ENCODE measurements at places on chromosomes 4 and X.

DNA sequence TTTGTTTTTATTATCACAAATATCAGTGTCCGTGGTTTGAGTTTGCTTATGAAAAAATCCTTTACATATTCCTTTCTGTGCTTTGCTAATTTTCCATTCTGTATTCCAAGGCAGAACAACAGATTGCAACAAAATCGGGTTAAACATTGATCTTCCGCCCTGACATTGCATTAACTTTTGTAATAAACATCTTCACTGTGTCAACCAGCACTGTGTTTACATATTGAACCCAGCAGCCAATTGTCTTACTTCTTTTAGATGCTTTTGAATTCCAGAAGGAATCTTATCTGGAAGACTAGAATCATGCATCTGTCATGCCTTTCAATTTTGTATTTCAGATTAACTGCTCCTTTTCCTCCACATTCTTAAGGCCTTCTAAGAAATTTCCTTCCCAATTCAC is 147.8 kb upstream of the CXXC4 start:
- no peak for DNase-seq

- no peak for DNase-seq
These were observed 8.5 kb upstream of the NEIL3 start for GRCh38 chr4:177301126-177301639.

DNA sequence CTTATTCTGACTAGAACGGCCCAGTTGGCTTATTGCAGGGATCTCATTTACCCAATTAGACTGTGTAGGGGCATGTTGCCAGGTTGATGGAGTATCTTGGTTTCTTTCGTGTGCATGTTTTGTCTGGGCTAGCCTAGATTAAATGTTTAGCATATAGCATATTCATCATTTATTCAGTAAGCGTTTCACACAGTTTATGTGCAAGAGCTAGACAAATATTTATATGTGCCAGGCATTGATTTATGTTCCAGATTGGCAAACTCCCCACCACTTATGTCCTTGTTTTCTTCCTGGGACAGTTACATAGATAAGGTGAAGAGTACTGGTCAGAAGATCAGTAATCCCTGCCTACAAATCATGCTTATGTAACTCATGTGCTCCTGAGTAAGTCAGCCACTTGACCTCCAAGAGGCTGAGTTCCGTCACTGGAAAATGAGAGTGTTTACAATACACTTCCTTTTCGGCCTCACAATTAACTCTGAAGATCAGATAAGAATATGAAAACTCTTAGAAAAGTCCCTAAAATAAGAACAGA is 57.2 kb downstream of the RUFY3 start:
- DNase-seq: peak; percentile 90

- DNase-seq: peak; percentile 91
These were observed 111.6 kb downstream of the BTC start for GRCh38 chr4:74682567-74683359.

DNA sequence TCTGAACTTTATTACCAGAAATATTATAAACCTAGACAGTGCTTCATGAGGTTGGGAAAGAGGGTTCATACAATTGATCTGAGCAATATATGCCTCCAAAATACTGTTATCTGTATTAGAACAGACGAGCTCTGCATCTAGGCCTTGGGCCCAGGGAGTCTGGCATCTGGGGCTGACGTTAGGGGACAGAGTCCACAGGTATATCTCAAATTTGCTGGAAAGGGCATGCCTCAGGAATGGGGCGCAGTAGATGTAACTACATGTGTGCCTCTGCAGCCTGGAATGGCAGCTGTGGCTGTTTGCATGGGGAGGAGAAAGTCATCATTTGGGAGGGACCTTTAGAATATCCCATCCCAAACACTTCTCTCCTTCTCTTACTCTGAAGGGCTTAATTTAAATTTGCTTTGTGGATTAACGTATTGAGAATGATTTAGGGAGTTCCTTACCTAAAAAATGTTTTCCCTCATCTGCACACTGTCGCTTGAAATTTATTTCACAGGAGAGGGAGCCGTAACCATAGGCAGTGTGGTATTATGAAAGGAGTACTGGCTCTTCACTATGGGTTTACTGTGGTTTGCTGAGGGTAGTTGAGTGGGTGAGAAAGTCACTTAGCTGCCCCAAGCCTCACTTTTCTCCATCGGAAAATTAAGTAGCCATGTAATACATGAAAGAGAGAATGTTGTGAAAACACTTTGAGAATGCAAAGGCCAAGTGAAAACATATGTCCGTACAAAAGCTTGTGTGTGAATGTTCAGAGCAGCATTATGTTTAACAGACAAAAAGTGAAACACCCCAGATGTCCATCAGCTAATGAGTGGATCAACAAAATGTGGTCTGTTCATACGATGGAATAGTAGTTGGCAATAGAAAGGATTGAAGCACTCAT is 5.9 kb downstream of the ADD1 start:
- peak; percentile 69 for DNase-seq

DNA sequence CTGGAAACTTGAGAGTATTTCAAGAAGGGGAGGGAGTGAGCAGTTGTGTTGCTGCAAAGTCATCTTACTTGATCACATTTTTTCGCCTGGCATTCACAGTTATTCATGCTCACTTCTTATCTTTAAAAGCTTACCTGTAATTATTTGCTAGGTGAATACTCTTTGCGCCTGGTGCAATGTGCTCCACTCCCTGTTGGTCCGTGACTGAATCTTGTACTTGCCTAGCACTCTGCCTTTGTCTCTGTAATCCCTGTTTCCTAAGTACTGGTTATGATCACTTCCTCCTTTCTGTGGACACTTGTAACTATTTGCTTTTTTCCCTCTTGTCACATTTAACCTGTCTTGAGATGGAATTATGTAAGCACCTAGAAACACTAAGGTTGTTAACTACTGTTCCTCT is 5.8 kb downstream of the BMP2K start:
- no peak for DNase-seq

GRCh38 chrX:13937370-13938050 is 92.2 kb downstream of the GEMIN8 start:
- peak; percentile 5 for DNase-seq

DNA sequence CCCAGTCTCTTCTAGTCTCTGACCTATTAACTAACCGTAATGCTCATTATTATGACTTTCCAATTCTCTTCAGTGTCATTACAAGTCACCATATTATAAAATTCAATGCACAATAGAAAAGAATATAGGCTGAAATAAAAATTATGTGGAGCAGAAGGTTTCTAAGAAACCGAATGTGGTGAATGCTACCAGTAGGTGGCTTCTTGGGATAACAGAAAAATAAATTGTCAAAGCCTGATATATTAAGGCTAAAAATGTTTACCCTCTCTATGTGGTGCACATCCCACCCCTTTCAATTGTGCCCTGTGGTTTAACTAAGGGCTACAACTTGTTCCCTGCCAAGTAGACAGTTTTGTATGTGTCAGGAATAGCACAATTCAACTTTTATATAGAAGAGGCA is 624.6 kb upstream of the TECRL start:
- DNase-seq: peak; percentile 9

GRCh38 chr4:143407474-143407873 is 70.8 kb downstream of the GAB1 start:
- DNase-seq: peak; percentile 34

- DNase-seq: peak; percentile 13
These were observed 68.6 kb downstream of the NAT8L start for GRCh38 chr4:2127609-2128332.

DNA sequence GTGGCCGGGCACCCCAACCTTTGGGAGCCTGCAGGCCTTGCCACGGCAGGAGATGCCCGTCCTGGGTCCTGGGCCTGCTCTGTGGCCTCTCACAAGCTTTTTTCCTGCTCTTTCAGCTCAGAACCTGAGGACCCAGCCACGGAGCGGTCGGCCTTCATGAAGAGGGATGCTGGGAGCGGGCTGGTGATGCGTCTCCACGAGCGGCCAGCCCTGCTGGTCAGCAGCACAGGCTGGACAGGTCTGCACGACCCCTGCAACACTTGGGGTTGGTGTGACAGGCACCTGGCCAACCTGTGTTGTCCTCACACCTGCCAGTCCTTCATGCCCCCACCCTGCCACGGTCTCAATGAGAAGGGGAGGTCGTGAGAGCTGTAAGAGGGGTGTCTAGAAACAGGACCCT is 170.0 kb downstream of the ADRA2C start:
- no peak for DNase-seq

DNA sequence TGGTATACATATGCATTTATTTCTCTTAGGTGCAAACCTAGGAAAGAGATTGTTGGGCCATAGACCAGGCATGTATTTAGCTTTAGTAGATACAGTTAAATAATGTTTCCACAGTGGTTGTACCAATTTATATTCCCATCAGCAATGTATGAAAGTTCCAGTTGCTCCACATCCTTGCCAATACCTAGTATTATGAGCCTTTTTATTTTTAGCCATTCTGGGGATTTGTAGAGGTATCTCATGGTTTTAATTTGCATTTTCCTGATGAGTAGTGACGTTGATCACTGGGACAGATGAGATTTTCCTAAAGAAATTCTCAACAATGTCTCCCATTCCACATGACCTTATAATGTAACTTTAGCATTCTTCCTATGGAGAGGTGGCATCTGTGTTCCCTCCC is 56.9 kb downstream of the SUPT20HL2 start:
- DNase-seq: no peak

- DNase-seq: no peak
These were observed 836.5 kb upstream of the HTR2C start for GRCh38 chrX:113747274-113747973.

- no peak for DNase-seq
These were observed 48.8 kb downstream of the C4orf33 start for GRCh38 chr4:129144755-129145206.

GRCh38 chrX:2974961-2975360 is 31.4 kb upstream of the ARSH start:
- peak; percentile 13 for DNase-seq

- no peak for DNase-seq
These were observed 115.1 kb downstream of the RASGEF1B start for GRCh38 chr4:81356621-81357020.

GRCh38 chr4:20086067-20086798 is 165.5 kb upstream of the SLIT2 start:
- no peak for DNase-seq

DNA sequence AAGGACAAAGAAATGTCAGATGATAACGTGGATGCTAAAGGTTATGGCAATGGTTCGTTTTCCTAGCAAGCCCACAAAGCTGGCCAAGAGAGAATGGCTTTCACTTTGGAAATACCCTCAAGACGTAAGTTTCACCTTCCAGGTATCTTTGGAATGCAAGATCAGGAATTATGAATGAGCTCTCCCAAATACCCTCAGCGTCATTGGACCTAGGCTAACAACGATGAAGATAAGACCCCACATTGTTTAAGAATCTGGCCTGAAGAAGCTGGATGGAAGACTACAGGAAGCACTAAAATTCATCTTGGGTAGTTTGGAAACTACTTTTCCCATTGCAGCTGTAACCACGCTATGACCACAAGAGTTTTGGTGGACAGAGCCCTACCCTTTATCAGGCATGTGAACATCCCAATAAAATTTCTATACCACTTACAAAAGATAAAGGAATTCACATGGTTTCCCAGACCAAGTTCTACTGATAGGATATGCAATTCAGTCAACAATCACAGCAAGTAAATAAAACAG is 111.9 kb downstream of the KDR start:
- no peak for DNase-seq

DNA sequence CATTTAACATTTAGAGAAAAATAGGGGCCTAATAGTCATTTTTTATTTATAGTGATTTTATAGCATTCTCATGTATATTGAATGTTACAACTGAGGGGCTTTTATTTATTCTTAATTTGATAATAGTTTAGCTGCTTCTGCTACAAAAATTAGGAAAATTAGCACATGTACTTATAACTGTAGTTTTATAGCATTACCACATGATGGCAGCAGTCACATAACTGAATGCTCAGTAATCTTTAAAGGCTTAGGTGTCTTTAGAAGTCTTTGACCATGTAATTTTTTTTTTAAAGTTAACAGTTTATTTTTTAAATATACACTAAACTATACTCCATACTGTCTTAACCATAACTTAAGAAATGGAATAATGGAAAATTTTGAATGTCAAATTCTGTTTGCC is 136.6 kb downstream of the STAG2 start:
- peak; percentile 65 for DNase-seq

DNA sequence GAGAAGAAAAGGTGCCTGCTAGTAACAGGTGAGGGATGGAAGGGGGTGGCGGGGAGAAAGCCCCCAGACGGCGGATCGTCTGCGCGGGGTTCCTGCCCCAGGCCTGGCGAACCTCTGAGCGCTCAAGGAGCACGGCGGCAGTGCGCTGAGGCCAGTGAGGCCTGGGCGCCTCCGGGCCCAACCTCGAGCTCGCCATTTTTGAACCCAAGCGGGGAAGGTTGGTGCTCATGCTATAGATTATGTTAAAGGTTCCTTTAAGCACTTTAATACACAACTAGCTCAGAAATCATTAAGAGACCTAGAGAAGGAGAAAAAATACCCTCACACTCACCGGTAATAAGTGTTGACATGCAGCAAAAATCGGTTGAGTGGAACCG is 7.9 kb downstream of the PITX2 start:
- DNase-seq: no peak

DNA sequence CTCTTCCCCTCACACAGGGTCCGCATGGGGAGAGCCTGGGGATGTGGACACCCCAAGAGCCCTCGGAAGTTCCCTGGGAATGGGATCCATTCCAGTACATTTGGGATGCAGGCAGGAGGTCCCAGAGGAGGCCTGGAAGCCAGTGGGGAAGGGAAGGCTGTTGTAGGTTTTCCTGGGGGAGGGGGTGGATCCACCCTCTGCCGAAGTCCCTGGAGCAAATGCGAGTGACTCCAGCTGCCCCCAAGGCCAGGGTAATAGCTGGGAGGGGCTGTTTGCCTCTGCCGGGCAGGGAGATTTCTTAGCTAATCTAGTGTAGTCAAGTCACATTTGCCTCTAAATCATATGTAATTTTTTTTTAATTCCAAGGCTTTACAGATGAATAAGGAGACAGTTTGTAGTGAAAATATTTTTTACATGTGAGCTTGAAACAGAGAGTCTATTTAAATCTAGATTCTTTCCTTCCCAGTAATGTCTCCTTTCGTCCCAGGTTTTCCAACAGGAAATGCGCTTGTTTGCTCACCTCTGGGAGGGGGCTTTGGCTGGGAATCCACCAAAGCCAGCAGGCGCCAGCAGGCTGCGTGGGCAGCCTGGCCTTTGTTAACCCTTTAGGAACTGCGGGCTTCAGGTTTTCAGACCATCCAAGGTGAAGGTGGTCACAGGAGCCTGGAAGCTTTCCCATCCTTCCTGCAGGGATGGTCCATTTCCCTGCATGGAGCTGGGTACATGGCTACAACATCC is 26.8 kb downstream of the SH3TC1 start:
- DNase-seq: no peak

GRCh38 chr4:47597696-47598095 is 112.6 kb downstream of the ATP10D start:
- DNase-seq: no peak

DNA sequence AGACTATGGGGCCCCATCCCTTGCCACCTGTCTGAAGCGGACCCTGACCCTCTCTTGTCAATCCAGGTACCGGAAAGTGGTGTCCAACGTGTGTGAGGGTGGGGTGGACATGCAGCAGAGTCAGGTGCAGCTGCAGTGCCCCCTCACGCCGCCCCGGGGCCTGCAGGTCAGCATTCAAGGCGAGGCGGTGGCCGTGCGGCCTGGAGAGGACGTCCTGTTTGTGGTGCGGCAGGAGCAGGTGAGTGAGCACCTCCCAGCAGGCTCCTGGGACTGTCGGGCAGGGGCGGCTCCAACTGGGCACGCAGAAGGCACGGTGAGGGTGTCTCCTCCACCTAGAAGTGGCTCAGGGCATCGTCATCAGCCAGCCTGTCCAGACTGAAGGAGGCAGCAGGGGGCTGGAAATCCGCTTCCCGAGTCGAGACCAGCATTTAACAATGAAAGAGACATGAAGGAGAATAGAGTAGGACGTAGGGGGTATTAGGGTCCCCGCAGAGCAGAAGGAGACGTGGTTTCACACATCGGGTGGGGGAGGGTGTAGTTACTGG is 221.6 kb downstream of the AFAP1 start:
- DNase-seq: no peak
